Natural killer cell (primary cell): ENCODE measurements at places on chromosomes 12 and 14. TPM values are rescaled to one million over a fixed set of nuclear protein-coding genes. Genes with fewer than 3 reads are reported as not detected.

Gene TSPAN19
- total RNA-seq = not detected

Gene CLEC1B
- total RNA-seq = 1.0 TPM

Gene ASCL1
- total RNA-seq = not detected

DNA sequence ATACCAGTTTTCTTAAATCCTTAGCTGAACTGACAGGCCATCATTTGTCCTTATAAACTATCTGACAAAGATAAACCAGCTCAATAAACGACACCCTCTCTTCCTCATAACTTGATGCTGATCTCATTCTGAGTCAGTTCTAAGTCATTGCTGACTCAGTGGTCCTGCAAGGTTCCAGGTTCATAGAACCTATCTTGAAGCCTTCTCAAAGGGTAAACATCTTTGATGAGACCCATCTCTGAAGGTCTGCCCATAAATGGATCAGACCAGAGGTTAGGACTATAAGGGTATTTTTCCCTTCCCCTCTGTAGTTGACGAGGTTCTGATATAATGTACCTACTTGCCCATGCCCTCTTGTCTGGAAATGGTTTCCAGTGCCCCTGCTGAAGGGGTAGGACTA is 11.9 kb downstream of the NAA25 start:
- H3K4me3 ChIP-seq = no peak overlapping the region
- no peak for DNase-seq
- no peaks in the 10 kb centered on the region for H3K4me1 ChIP-seq
- peaks cover 23% of the 10 kb centered on the region for H3K36me3 ChIP-seq
- H3K27ac ChIP-seq = peak overlapping the region; percentile 5

- peak; percentile 13 for DNase-seq
- no peak overlapping the region for H3K27ac ChIP-seq
- H3K4me1 ChIP-seq = no peaks in the 10 kb centered on the region
- H3K36me3 ChIP-seq = no peaks in the 10 kb centered on the region
- H3K4me3 ChIP-seq = no peak overlapping the region
- no peaks in the 10 kb centered on the region for H3K27me3 ChIP-seq
Measured at GRCh38 chr14:39467889-39468524, 35.8 kb upstream of the FBXO33 start.

GRCh38 chr14:51093371-51094281 is 1.3 kb downstream of the TRIM9 start:
- peak overlapping the region; percentile 67 for H3K4me3 ChIP-seq
- peak; percentile 72 for DNase-seq
- no peak overlapping the region for H3K27ac ChIP-seq

DNA sequence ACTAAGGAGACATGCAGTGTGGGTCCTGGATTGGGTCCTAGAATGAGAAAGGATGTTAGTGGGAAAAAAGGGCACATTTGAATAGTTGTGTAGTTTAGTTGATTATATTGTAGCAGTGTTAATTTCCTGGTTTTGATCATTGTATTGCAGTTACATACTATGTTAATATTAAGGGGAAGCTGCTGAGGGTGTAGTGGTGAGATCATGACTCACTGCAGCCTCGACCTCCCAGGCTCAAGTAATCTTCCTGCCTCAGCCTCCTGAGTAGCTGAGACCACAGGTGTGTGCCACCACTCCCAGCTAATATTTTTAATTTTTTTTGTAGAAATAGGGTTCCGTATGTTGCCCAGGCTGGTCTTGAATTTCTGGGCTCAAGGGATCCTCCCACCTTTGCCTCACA is 21.7 kb downstream of the BORCS5 start:
- no peak overlapping the region for H3K27ac ChIP-seq
- H3K4me3 ChIP-seq = no peak overlapping the region
- peaks cover under 1% of the 10 kb centered on the region for H3K36me3 ChIP-seq
- peak; percentile 25 for DNase-seq
- no peaks in the 10 kb centered on the region for H3K27me3 ChIP-seq

- DNase-seq = no peak
- H3K4me1 ChIP-seq = no peaks in the 10 kb centered on the region
- no peak overlapping the region for H3K27ac ChIP-seq
- H3K4me3 ChIP-seq = no peak overlapping the region
Measured at GRCh38 chr14:78637489-78637888, 467.3 kb downstream of the NRXN3 start.

DNA sequence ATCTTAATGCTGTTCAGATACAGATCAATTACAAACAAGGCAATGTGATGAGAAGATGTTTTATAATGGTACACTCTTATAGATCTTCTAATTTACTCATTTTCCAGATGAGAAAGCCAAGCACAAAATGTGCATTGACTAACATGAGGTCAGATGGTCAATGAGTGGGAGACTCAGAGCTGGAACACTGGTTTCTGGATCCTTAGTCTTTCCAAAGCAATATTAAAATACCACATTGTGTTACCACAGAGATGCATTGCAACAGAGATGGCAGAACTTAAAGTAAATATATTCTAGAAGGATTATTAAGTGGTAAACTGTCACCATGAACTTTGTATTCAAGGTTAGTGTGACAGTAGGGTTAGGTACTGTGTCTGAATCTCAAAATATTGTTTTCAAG is 113.6 kb downstream of the SLC15A5 start:
- H3K27ac ChIP-seq = no peak overlapping the region
- H3K4me3 ChIP-seq = no peak overlapping the region
- no peak for DNase-seq
- H3K4me1 ChIP-seq = no peaks in the 10 kb centered on the region
- no peaks in the 10 kb centered on the region for H3K36me3 ChIP-seq

- H3K27ac ChIP-seq = no peak overlapping the region
- H3K4me3 ChIP-seq = no peak overlapping the region
- DNase-seq = no peak
- H3K27me3 ChIP-seq = no peaks in the 10 kb centered on the region
- no peaks in the 10 kb centered on the region for H3K4me1 ChIP-seq
- H3K36me3 ChIP-seq = no peaks in the 10 kb centered on the region
Measured at GRCh38 chr12:130555628-130556485, 160.2 kb downstream of the RIMBP2 start.

DNA sequence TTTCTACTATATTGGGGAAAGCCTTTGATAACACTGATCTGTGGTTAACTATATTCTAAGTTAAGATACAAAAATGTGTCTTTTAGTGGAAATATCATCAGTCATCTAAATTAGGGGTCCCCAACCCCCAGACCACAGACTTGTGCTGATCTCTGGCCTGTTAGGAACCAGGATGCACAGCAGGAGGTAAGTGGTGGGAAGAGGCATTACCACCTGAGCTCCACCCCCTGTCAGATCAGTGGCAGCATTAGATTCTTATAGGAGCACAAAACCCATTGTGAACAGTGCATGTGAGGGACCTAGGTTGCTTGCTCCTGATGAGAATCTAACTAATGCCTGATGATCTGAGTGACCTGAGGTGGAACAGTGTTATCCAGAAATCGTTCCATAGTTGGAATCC is 28.3 kb upstream of the LIN7A start:
- no peaks in the 10 kb centered on the region for H3K4me1 ChIP-seq
- DNase-seq = no peak

- H3K36me3 ChIP-seq = no peaks in the 10 kb centered on the region
- no peak for DNase-seq
- no peak overlapping the region for H3K27ac ChIP-seq
- peaks cover 9% of the 10 kb centered on the region for H3K4me1 ChIP-seq
Measured at GRCh38 chr12:104384141-104384880, 72.4 kb upstream of the CHST11 start.

GRCh38 chr12:106333756-106334155 is 23.8 kb upstream of the POLR3B start:
- H3K27me3 ChIP-seq = no peaks in the 10 kb centered on the region
- H3K36me3 ChIP-seq = peaks cover 48% of the 10 kb centered on the region
- DNase-seq = no peak

DNA sequence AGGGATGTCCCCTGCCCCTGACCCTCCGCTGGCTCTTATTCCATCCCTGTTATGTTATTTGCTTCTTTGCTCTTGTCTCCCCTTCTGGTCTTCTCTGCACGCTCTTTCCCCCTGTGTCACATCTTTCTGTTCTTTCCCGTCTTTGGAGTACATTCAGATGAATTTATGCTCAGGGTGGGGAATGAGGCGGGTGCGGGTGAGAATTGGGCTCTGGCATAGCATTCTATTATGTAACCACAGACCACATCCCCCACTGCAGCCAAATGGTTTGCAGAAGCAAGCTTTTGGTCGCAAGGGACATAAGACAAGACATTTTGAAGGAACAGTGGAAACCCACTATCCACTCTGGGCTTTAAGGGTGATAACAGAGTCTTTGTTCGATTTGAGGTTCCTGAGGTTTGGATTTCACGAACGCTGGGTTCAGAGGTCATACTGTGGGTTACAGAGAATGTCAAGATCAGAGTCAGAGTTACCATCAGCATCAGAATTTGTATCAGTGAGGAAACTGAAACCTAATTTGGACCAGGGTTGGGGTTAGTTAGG is 3.8 kb downstream of the ENDOU start:
- no peak overlapping the region for H3K4me3 ChIP-seq
- H3K27ac ChIP-seq = no peak overlapping the region
- peaks cover 32% of the 10 kb centered on the region for H3K4me1 ChIP-seq
- no peaks in the 10 kb centered on the region for H3K36me3 ChIP-seq
- DNase-seq = peak; percentile 62
